ENCODE measurements at places on chromosomes 5 and 9.

GRCh38 chr9:70765946-70766345 is 351.5 kb upstream of the KLF9 start:
- no peak for DNase-seq

DNA sequence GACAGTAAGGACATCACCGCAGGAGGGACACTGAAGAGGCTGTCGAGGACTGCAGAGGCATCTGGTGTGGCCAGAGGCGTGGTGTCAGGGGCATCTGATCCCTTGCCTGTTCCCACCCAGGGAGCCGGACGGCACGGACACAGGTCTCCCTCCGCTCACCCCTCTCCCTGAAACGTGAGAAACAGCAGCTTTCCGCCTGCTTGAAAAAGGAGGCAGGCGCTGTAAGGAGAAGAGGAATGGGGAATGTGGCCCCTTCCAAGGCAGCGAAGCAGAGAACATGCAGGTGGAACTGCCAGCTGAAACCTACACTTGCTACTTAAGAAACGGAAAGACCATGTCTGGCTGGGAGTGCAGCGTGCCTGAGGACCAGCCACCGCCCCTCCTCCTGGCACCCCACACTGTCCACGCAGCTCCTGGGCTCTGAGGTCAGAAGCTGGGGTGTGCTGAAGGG is 176.2 kb downstream of the GAPVD1 start:
- no peak for DNase-seq

- no peak for DNase-seq
Observed at GRCh38 chr9:20507431-20507830, 114.9 kb downstream of the MLLT3 start.

- DNase-seq, result no peak
Observed at GRCh38 chr5:15717001-15717400, 217.0 kb downstream of the FBXL7 start.

- DNase-seq, result no peak
Observed at GRCh38 chr9:132937463-132937901, 6.9 kb downstream of the TSC1 start.

DNA sequence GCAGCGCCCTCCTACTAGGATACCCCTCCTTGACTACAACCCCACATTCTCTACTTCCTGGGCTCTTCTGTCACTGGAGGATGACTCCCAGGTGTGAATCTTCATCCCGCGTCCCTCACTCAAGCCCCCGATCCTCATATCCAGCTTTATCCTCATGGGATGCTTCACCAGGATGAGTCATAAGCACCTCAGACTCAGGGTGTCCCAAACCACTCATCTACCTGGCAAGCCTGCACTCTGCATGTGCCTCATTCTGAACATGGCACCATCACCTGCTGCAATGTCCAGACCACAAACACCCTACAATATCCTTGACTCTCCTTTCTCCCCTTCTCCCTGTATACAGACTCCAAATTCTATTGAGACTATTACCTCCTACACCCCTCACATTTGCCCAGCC is 1.5 kb upstream of the TGFBI start:
- no peak for DNase-seq

- no peak for DNase-seq
Observed at GRCh38 chr5:123444016-123444415, 20.8 kb upstream of the CEP120 start.

GRCh38 chr5:173800340-173800739 is 87.8 kb upstream of the CPEB4 start:
- no peak for DNase-seq

- no peak for DNase-seq
Observed at GRCh38 chr5:96919754-96920197, 16.1 kb upstream of the LNPEP start.

- DNase-seq, result no peak
Observed at GRCh38 chr9:112063151-112063550, 111.9 kb downstream of the SUSD1 start.

- no peak for DNase-seq
Observed at GRCh38 chr5:67795781-67796477, 419.6 kb upstream of the PIK3R1 start.

DNA sequence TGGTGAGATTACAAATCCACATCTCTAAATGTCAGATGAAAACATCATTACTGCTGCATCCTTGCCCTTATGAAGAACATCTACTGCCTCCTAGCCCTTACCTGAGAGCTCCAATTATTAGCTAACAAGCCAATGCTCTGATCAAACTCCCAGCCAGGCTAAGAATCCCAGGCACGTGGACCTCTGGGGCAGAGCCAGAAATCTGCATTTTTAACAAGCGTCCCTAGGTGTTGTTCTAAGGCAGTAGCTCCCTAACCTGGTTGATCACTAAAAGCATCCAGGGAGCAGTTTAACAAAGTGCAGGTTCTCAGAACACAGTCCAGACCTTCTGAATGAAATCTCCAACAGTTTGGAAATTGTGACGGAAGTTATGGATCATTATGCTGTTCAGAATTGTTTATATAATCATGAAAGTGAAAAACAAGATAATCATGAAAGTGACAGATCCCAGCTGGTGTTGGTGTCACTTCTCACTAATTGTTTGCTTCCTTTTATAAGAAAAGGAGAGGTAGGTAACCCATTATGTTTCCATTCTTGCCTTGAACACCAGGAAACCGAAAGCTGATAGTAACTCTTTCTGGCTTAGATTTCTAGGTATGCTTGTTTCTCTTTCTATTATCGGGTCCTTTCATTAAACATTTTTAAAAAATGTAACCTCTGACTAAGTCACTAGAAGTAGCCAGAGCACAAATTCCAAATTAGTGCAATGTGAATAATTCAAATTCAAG is 216.5 kb upstream of the NR4A3 start:
- DNase-seq, result no peak

- DNase-seq, result no peak
Observed at GRCh38 chr5:1421521-1422341, 23.5 kb downstream of the SLC6A3 start.

All from NCI-H1092 treated with DMSO at 0.1 percent for 48 hours (cell line).